ENCODE measurements at places on chromosomes 12 and 14.

GRCh38 chr12:29277231-29277630 lies 103.7 kb downstream of the ERGIC2 start:
- DNase-seq = no peak

- DNase-seq = no peak
Measured at GRCh38 chr14:36717363-36717762, 55.7 kb downstream of the PAX9 start.

DNA sequence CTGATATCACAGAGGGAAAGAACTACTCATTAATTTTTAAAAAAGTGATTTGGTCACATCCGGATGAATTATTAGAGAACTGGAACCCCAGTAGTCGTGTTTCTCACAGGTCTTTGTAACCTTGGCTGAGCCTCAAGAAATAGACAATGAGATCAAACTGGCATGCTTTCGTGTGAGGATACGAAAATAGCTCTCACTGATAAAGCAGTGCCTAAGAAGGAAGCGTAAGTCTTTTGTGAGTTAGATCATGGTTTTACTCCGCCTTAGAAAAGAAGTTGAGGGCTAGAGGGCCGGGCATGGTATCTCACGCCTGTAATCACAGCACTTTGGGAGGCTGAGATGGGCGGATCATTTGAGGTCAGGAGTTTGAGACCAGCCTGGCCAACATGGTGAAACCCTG lies 33.8 kb upstream of the GALNT16 start:
- DNase-seq = no peak

DNA sequence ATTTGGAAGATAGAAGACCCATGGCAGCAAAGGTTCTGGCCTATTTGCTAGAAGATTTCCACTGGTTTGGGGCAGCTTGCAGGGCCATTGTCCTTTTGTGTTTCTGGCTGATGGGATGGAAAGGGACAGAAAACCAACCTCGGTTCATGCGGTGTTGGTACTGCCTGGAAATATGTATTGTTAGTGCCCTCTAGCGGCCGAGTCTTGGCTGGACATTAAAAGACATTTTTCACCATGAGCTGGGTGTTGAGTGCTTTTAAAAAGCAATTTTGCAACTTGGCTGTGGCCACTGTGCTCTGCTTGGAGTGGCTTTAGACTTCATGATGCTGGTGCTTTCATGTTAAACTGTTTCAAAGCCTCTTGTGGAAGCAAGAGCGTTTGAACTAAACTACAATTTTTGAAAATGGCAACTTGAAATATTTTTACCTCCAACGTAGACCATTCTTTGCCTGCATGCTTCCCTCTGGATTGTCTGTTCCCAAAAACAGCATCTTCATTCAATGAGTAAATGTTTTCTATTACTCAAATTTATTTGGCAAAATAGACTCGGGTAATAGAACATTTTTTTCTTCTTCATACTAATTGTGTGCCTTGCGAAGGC lies 102.7 kb upstream of the TBX5 start:
- peak; percentile 82 for DNase-seq

DNA sequence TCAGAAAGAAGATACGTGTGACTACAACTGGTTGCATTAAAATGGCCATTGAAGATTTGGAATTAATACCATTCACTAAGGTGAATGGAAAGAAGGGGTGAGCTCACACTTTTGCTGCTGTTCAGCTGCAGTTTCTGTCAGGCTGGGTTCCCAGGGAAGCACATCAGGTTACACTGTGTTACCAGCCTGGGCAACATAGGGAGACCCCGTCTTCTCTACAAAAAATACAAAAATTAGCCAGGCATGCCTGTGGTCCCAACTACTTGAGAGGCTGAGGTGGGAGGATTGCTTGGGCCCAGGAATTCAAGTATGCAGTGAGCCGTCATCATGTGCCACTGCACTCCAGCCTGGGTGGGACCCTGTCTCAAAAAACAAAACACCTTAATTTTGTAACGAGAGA lies 12.9 kb upstream of the ZCCHC8 start:
- no peak for DNase-seq

DNA sequence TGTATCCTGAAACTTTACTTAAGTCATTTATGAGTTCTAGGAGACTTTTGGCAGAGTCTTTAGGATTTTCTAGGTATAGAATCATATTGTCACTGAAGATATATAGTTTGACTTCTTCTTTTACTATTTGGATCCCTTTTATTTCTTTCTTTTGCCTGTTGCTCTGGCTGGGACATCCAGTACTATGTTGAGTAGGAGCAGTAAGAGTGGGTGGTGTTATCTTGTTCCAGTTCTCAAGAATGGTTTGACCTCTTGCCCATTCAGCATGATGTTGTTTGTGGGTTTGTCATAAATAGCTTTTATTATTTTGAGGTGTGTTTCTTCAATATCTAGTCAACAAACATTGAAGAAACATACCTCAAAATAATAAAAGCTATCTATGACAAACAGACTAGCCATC lies 35.0 kb downstream of the LIN7A start:
- no peak for DNase-seq

DNA sequence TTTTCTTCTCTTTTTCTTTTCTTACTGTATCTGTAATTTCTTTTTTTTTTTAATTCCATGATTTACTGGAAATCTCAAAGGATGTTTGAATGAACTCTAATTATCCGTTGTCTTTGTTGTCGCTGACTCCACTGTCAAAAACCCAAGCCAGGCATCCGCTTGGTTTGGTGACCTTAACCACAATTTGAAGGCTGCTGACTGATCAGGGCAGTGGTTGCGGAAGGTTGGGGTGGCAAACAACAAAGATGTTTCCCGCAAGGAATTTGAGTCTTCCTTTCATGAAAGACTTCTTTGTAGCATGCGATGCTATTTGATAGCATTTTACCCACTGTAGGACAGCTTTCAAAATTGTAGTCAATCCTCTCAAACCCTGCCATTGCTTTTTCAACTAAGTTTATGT lies 1013.8 kb downstream of the DIO2 start:
- DNase-seq = no peak

DNA sequence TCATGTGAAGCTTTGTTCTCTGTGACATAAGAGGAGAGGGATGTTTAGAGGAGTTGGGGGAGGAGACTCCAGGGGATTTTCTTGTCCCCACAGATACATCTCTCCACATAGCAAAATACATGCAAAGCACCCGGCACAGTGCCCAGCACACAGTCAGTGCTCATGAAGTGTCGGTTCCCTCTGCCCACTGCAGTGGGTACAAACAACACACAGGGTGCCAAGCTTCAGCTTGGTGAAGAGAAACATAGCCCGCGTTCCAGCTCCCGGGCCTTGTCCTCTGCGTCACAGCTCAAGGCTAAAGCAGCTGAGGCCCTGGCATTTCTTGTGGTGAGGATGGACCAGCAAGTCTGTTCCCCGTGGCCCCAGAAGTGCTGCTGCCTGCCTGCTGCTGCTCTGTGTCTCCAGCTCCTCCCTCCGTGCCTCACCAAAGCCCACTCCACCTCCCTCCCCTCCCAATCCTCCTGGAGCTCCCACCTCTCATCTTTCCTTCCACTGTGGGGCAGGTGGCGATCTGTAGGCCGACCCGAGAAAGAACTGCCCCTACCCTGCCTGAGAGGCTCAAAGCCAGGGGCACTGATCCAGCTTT lies 57.0 kb upstream of the FKBP4 start:
- no peak for DNase-seq

DNA sequence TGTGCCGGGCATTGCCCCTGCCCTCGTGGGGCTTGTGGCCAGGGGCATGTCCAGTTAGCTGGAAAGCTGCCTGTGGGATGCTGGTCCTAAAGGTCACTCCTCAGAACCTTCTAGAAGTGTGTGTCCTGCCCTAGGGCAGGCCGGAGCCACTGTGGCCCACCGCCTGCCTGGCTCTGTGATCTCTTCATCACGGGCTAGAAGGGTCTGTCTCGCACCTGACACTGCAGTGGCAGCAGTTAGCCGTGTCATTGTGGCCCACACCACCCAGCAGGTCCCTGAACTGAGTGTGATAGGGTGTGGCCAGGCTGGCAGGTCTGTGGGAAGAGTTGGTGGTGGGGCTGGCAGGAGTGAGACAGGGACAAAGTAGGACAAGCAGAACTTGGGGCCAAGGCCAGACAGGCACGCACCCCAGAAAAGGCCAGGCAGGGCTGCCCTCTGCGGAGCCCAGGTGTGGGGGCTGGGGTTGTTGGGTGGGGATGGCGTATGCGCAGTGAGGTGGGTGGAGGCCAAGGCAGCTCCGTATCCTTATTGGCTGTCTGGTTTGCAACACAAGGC lies 41.2 kb downstream of the ADGRD1 start:
- no peak for DNase-seq

DNA sequence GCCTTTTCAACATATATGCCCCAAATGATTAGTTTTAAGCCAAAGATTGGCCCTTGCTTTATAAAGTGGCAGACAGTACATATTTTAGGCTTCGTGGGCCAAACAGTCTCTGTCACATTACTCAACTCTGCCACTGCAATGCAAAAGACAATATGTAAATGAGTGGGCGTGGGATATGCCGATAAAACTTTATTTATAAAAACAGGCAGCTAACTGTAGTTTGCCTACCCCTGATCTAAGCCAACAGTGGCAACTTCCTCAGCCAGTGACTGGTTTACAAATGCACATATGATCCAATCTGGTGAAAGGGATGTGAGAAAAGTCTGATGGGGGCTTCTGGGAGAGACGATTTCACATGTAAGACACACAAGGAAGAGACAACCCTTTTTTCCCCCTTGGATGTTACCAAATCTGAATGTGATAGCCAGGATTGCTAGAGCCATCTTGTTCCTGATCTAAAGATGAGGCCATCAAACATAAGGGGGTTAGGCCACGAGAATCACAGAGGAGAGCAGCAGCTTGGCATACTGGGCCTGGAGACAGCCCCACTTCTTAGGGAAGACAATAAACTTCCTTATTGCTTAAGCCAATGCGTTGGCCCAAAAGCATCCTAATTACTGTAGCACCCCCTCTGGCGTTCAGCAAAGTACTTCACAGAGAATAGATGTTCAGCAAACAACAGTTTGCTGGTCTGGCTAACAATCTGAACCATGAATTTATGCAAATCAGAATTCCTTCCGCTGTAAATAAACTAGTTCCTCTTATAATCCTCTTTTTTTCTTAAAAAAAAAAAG lies 75.2 kb upstream of the TMCC3 start:
- no peak for DNase-seq

GRCh38 chr12:49548822-49549648 lies 10.2 kb downstream of the KCNH3 start:
- DNase-seq = peak; percentile 71

DNA sequence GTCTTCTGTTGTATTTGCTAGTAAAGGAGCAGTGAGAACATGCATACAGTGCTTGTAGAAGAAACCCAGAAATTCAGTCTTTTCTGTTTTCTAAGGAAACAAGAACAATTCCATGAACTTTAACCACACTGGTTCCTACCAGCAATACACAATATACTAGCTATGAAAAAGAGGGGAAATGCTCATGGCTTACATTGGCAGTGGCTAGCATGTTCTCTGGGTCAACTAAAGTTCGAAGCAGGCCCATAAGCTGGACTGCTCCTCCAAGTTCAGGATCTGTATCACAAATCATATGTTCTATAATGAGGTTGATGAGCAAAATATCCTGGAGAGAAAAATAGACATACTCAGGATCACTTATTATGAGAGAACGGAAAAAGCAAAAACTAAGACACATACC lies 37.1 kb downstream of the PPP4R3A start:
- no peak for DNase-seq

DNA sequence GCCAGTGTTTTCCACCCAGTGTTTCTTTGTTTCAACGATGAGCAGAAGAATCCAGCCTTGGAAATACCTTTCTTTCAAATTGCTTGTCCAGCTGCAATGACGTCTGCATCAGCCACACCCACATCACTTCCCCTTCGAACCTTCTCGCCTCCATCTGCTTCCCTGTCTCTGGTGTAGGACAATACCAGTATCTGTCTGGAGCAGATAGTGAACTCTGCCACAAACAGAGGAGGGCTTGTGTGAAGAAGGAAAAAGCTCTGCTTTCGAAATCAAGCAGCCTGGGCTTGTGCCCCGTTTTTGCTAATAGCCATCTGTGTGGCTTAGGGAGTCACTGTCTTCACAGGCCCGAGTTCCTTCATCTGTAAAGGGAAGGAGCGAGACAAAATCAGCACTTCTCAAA lies 415.4 kb downstream of the ZFP36L1 start:
- no peak for DNase-seq

DNA sequence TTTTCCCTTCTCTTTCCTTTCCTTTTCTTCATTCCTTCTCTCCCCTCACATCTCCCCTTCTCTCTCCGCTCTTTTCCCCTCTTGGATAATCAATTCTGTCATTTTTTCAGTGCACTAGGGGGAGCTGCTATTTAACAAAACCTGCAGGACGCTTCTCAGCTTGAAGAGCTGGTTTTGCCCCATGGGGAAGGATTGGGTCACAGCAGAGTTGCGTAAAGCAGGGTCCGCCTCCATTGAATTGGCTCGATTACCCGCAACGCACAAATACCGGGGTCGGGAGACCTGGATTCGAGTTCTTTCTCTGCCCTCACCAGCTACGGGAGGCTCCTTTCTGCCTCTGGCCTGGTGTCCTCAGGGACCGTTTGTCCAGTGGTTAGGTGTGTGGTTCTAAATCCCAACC lies 42.1 kb upstream of the CHGA start:
- DNase-seq = no peak

GRCh38 chr12:104750061-104750460 lies 208.0 kb downstream of the SLC41A2 start:
- DNase-seq = no peak

DNA sequence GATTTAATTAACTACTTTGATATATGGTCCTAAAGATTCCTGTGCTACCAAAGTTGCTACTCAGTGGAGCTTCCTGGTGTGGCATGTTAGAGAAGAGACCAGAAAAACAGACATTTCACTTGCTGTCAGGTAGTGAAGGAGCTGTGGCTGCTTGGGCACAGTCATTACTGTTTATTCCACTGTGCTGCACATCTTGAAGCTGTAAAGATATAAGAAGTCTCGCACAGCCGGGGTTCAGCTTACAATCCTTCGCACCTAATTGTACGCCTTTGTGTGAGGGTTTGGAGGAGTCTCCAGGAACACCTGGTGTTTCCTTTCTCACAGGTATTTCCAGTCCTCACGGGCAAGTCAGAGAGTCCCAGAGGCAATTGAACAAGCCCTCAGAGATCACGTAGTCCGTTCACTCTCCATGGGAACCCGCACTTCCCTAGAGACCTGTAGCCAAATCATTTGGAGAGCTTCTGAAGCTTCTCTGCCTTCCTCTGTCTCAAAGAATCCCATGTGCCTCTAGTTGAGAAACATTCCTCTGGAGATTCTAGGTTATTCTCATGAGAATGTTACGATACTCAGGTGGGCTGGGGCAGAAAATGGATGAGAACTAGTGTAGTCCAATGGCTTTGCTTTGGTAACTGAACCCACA lies 4.1 kb downstream of the EVL start:
- no peak for DNase-seq

DNA sequence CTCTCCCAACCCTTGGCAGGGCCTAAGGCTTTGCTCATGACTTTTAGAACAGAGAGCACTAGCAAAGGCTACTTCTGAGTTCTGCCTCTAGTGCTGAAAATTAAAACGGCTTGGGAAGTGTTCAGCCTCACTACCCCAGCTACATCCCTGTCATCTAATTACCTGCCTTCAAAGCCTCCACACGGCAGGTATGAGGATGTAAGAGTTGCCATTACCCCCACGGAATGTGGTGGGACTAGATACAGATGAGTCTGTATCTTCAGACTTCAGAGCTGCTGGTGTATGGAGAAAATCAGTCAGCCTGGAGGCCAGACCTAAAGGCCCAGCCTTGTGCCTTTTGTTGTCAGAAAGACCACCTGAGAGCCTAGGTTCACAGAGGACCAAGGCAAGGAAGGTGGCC lies 214.6 kb upstream of the NOS1 start:
- DNase-seq = no peak

- DNase-seq = no peak
Measured at GRCh38 chr12:90672081-90672480, 282.9 kb downstream of the CCER1 start.

- no peak for DNase-seq
Measured at GRCh38 chr14:22493753-22494152, 95.3 kb downstream of the DAD1 start.
